ENCODE measurements at places on chromosomes 11 and 22. TPM values are rescaled to one million over a fixed set of nuclear protein-coding genes. Genes with fewer than 3 reads are reported as not detected.

GRCh38 chr22:48757581-48757980 lies 1070.1 kb downstream of the BRD1 start:
- DNase-seq = no peak

GRCh38 chr22:19991645-19992451 lies 24.8 kb downstream of the ARVCF start:
- DNase-seq = no peak

GRCh38 chr22:29701155-29701999 lies 18.4 kb upstream of the CABP7 start:
- DNase-seq = no peak

GRCh38 chr11:37830529-37830928 lies 1232.5 kb upstream of the RAG2 start:
- DNase-seq = no peak

GRCh38 chr11:773830-774229 lies 3.5 kb downstream of the GATD1 start:
- no peak for DNase-seq

- no peak for DNase-seq
Measured at GRCh38 chr11:20032577-20033260, 127.6 kb downstream of the DBX1 start.

SMC1B gene
- not detected for total RNA-seq
